ENCODE measurements at places on chromosomes 1 and 21.

DNA sequence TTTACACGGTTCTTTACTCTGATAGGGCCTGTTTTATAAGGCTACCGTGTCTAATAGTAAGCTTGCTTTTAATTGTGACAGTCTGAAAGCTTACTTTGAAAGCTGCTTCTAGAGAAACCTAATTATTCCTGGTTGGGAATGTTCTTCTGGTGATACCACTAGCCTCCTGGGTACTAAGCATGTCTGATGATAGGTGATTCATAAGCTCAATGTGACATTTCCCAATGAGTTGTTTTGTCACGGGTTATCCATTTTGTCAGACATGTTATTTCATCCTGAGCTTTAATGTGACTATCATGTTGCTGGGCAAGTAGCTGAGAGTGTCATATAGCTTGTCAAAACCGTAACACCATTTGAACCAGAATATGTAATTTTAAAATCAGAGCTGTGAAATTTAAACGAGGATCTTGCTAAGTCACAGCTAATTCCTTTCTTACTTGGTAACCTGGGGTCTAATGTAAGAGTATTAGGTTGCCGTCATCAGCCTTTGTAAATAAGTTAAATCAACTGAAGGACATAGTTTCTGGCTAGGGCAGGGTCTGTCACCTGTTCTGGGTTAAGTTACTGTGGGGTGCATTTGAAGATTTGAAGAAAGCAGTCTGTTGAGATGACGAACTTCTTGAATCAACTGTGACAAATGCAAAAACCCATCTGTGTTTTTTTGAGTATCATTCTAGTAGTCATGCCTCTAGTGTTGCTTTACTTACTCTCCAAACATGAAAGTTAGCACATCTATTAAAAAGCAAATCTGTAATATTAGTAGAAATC lies 529.2 kb downstream of the USP25 start:
- no peak for DNase-seq

GRCh38 chr1:246384616-246385015 lies 122.5 kb downstream of the SMYD3 start:
- DNase-seq, result no peak

DNA sequence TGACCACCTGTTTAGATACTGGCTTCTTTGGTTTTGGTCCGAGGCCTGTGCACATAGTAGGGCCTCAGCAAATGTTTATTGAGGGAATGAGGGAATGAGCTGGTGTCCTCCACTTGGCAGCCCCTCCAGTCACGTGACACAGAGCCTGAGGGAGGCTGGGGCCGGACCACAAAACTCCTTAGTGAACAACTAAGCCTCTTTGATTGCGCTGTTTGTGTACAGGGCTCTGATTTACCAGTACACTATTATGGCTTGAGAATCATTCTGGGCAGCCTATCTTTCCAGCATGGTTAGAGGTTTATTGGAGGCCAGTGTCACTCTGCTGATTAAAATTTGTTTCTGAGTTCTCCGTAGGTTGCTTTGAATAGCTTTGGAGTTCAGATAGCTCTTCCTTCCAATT lies 10.2 kb upstream of the LRRN2 start:
- no peak for DNase-seq

GRCh38 chr1:6275826-6276782 lies 15.2 kb upstream of the GPR153 start:
- peak; percentile 61 for DNase-seq

DNA sequence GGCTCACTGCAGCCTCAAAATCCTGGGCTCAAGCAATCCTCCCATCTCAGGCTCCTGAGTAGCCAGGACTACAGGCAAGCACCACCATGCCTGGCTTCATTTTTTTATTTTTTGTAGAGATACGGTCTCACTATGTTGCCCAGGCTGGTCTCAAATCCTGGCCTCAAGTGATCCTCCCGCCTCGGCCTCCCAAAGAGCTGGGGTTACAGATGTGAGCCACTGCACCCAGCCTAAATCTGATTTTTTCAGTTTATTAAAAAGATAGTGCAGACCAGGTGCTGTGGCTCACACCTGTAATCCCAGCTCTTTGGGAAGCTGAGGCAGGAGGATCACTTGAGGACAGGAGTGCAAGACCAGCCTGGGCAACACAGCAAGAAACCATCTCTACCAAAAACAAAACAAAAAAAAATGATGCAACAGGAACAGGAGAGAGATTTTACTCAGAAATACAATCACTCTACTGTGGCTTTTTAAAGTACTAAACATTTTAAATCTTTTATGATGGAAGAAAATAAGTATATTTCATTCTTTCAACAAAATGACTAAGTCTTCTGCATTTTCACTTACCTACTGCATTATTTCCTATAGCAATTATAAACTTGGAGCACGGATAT lies 1.9 kb downstream of the PSMG1 start:
- DNase-seq, result no peak

DNA sequence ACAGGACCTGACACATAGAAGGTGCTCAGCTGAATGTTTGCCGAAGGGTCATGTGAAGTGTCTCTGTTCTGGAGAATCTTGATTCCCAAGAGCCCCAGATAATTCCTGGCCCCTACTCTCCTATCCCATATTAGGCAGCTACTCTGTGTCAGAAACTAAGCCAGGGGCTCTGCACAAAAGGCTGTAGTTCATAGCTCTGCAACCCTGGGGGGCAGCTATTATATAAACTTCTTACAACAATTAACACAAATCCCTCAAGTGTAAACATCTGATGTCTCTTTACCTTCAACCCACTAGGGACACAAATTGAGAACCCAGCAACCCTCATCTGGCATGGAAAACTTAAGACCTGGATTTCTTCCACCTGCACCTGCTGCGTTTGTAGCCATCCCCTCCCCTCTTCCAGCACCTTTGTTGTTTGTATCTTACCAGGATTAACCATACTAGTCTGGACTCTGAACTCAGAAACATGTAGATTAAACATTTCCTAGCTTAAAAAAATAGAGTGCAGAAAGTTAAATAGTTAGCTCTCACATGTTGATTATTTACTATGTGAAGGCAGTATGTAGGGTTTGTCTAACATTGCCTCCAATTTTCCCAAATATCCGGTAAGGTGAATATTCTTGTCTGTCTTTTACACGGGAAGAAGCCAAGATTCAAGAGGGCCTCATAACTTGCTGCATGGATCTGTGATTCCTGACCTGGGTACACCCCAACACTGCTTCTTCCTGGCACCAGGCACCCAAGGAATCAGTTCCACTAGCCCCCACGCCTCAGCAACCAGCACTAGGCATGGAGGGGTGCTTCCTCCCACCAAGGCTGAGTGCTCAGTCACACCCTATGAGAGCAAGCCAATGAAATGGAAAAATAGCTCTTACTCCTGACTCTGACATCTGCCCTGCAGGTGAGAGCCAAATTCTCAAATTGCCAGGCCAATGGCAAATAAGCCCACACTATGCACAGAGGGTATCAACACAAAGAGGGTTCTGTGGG lies 220.7 kb upstream of the HOOK1 start:
- DNase-seq, result no peak

DNA sequence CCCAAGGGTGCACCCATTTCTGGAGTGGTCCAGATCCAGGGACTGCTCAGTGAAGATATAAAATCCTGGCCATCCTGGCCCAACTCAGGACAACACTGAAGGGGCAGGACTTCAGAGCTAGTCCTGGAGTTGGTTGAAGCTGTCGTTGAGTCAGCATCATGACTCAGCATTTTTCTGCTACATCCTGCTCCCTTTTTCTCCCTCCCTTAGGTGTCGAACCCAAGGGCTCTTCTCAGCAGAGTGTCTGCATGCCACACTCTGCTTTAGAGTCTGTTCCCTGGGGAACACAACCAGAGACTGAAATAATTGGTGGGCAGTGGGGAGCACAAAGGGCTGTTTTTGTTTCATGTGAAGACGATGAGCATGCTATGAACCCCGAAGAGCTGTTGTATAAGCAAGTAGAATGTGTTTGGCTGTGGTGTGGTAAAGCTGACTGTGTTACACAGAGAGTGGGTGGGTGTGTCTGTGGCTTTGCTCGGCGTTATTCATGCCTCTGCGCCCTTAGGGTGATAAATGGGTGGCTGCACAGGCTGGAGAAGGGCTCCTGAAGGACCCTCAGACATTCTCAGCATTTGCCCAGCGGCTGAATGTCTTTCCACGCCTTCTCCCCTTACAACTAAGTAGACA lies 167.2 kb downstream of the CYYR1 start:
- DNase-seq, result peak; percentile 16

DNA sequence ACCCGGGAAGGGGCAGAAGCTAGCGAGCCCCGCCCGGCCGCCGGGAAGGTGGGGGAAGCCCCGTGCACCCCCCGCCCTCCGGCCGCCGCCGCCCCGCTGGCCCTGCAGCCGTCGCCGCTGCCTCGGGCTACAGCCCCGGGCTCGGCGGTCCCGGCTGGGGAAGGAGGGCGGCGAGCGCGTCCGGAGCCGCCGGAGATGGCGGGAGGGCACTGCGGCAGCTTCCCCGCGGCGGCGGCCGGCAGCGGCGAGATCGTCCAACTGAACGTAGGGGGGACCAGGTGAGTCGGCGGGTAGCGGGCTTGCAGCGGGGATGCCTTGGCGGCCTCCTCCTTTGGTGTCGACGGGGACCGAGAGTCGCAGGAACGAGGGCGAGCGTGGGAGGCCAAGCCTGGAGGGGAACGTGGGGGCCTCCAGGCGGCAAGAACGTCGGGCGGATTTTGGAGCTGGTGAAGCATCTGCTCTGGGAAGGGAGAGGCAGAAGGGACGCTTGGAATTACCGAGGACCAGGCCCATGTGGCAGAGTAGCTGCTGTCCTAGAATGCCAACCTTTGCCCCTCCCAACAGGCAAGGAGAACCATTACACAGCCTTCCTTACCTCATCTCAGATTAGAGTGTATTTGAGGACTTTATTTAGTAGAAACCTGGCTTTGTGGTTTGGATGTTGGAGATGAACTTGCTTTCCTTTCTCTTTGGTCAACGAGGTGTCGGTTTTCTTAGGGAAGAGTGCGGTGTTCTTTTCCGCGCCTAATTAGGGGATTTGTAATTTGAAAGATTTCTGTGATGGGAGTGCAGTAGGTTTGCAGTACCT lies 591 bp downstream of the KCTD3 start:
- DNase-seq, result peak; percentile 73

- DNase-seq, result peak; percentile 50
Observed at GRCh38 chr1:226135709-226136108, 50.8 kb downstream of the ACBD3 start.

All from NCI-H1092 (cell line).